ENCODE measurements at places on chromosomes 5 and 9.

- no peak for DNase-seq
Measured at GRCh38 chr5:15160091-15160490, 288.5 kb upstream of the ANKH start.

GRCh38 chr5:93582677-93583438 is at the start of gene NR2F1:
Gene NR2F1 (plus strand): TSS chr5:93583222. CDS start chr5:93585024, 1,802 bp downstream.
- DNase-seq: peak; percentile 51

- no peak for DNase-seq
Measured at GRCh38 chr5:168809218-168809617, 230.1 kb upstream of the PANK3 start.

DNA sequence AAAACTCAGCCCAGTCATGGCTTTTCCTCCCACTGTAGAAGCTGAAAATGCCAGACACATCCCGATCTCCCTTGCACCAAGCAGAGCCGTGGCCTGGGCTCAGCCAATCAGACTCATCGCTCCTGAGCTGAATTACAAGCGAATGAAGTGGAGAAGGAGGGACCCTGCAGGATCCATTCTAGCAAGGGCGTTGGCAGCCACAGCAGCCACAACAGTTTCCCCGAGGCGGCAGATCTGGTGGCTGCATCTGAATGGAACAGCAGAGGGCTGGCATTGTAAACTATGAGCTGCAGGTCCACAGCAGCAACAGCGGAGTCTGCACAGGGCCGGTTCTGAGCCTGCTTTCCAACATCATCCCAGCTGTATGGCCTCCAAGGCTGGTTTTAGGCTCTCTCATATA is 23.8 kb downstream of the ALG2 start:
- no peak for DNase-seq

DNA sequence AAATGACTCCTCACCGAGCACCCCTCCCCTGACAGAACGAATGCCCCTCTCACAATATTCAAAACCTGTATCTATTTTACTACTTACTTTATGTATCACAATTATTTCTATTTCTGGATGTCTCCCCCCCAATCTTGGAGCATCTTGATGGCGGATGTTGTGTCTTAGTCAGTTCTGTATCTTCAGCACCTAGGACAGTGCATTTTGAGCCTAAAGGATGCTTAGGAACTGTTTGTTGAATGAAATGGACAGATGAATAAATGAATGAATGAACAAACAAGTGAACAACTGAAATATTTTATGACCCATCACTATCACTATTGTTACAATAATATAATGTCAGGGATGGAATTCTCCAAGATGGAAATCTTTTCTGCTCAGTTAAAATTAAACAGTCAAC is 295.7 kb downstream of the DNAH5 start:
- DNase-seq: no peak

DNA sequence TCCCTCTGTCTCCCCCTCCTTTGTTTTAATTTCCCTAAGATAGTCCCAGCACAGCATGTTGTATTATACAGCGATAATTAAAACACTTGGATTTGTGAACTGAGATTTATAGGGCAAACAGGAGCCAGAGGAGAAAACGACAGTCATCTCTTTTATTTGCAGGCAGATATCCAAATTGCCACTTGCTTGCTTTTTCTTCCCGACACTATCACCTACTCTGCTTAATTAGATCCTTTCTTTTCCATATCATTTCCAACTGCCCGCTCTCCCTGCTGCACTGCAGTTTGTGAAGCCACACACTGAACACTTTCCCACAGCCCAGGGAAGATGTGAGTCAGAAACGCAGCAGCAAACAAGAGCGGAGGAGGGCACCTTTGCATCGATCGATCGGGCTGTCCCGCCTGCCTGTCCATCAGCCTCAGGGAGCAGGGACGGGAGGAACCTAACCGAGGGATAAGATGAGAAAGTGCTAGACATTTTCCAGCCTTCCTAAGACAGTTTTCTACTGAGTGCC is 35.8 kb upstream of the SPRY4 start:
- DNase-seq: no peak

DNA sequence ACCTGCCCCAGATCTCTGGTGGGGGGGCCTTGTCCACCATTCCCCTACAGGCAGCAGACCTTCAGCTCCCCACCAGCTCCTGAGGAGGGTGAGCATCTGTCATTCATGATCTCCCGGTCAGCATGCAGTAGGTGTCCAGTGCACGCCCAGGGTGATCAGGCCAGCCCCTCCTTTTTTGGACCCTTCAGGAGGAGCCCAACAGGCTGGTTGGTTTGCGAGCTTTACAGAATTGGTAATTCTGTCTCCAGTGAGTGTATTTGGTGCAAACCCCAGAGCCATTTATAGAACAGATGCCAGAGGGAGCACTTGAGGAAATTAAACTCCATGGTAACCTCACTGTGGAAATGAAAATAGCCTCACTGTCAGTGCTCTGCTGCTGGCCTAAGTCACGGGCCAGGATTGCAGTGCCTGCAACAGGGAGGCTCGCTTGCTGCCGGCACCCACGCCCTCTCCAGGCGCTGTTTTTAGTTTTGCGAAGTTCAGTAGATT is 23.4 kb downstream of the WNK2 start:
- DNase-seq: peak; percentile 92

- DNase-seq: peak; percentile 8
Measured at GRCh38 chr5:121640298-121640697, 211.4 kb upstream of the FTMT start.

Data from NCI-H524 (cell line).